Small intestine (tissue), 16 donors: ENCODE measurements at places on chromosomes 4 and X. TPM values are rescaled to one million over a fixed set of nuclear protein-coding genes. Genes with fewer than 3 reads are reported as not detected.

The SLC10A6 gene
- polyA plus RNA-seq, result not detected

The MCF2 gene
- 0.21 TPM for polyA plus RNA-seq

The CMC4 gene
- 12.7 TPM for polyA plus RNA-seq

The ADAM29 gene
- not detected for polyA plus RNA-seq
